ENCODE measurements at places on chromosomes 7 and 10. TPM values are rescaled to one million over a fixed set of nuclear protein-coding genes. Genes with fewer than 3 reads are reported as not detected.

GRCh38 chr10:110746969-110747608 lies 103.0 kb downstream of the RBM20 start:
- no peak overlapping the region for H3K4me3 ChIP-seq
- no peak for DNase-seq
- no peaks in the 10 kb centered on the region for H3K27me3 ChIP-seq
- H3K4me1 ChIP-seq, result peaks cover 85% of the 10 kb centered on the region
- peak overlapping the region; percentile 87 for H3K27ac ChIP-seq
- H3K36me3 ChIP-seq, result no peaks in the 10 kb centered on the region

- no peak for DNase-seq
- H3K27me3 ChIP-seq, result no peaks in the 10 kb centered on the region
- no peaks in the 10 kb centered on the region for H3K36me3 ChIP-seq
Measured at GRCh38 chr7:8149222-8149621, 112.7 kb downstream of the ICA1 start.

GRCh38 chr10:128624656-128625530 lies 498.7 kb upstream of the MKI67 start:
- H3K4me1 ChIP-seq, result no peaks in the 10 kb centered on the region
- H3K36me3 ChIP-seq, result no peaks in the 10 kb centered on the region
- no peak for DNase-seq
- no peak overlapping the region for H3K4me3 ChIP-seq
- H3K27me3 ChIP-seq, result peaks cover 54% of the 10 kb centered on the region
- H3K27ac ChIP-seq, result no peak overlapping the region

- no peak for DNase-seq
- no peaks in the 10 kb centered on the region for H3K4me1 ChIP-seq
- H3K27me3 ChIP-seq, result no peaks in the 10 kb centered on the region
- H3K4me3 ChIP-seq, result no peak overlapping the region
- H3K36me3 ChIP-seq, result no peaks in the 10 kb centered on the region
Measured at GRCh38 chr7:78523930-78524329, 725.4 kb downstream of the PHTF2 start.

DNA sequence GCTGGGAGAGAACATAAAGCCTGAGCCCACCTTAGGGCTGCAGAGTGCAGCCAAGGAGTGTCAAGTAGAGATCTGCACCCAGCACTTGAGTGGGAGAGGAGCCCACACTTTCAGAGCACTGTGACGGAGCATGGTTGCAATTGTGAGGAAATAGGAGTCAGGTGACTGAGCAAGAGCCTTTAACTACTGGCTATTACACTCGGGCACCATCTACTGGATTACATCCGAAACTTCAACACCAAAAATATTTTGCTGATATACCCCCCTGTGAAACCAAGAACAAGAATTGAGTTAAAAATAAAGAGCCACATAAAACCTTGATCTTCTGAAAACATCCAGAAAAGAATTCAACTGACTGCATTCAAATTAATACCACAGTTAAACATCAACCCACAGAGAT lies 657.9 kb downstream of the NXPH1 start:
- H3K4me3 ChIP-seq, result no peak overlapping the region
- no peaks in the 10 kb centered on the region for H3K27me3 ChIP-seq
- DNase-seq, result no peak
- H3K36me3 ChIP-seq, result no peaks in the 10 kb centered on the region

DNA sequence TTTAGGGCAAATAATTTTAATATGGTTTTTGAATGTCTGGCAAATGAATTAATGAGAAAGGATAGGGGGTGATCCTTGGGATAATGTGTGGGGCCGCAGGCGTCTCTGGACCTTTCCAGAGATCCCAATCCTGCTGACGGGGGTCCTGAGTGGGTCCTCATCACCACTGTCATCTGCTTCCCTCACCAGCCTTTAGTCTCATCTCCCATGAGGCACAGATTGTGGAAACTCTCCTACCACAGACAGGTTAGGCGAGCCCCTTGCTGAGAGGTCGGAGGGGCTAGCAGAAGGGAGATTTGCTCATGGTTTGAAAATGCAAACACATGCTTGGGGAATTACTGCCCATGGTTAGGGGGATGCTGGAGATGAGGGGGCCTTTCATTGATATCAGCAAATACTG lies 484.6 kb downstream of the RPS24 start:
- H3K27me3 ChIP-seq, result peaks cover 4% of the 10 kb centered on the region
- no peak for DNase-seq

- peak; percentile 27 for DNase-seq
- peak overlapping the region; percentile 79 for H3K4me3 ChIP-seq
- H3K4me1 ChIP-seq, result peaks cover 25% of the 10 kb centered on the region
- peak overlapping the region; percentile 44 for H3K27ac ChIP-seq
- H3K36me3 ChIP-seq, result no peaks in the 10 kb centered on the region
- H3K27me3 ChIP-seq, result peaks cover 16% of the 10 kb centered on the region
Measured at GRCh38 chr7:99579956-99580777, 17.9 kb upstream of the TMEM225B start.

GRCh38 chr7:47571331-47572093 lies 10.4 kb downstream of the TNS3 start:
- peaks cover 63% of the 10 kb centered on the region for H3K4me1 ChIP-seq
- H3K36me3 ChIP-seq, result no peaks in the 10 kb centered on the region
- peak overlapping the region; percentile 79 for H3K27ac ChIP-seq

Gene EXOC4
- 33.8 TPM for total RNA-seq

Measured in left ventricle myocardium inferior (tissue), 1 donor.